H4 (cell line): ENCODE measurements at places on chromosomes 1 and 21.

GRCh38 chr1:162703708-162704107 is 71.4 kb downstream of the DDR2 start:
- DNase-seq, result no peak

GRCh38 chr1:3314491-3315381 is 139.7 kb upstream of the ARHGEF16 start:
- no peak for DNase-seq

- no peak for DNase-seq
Observed at GRCh38 chr1:24966121-24966723, 36.1 kb upstream of the RUNX3 start.

- no peak for DNase-seq
Observed at GRCh38 chr1:88221411-88221810, 462.7 kb upstream of the PKN2 start.

DNA sequence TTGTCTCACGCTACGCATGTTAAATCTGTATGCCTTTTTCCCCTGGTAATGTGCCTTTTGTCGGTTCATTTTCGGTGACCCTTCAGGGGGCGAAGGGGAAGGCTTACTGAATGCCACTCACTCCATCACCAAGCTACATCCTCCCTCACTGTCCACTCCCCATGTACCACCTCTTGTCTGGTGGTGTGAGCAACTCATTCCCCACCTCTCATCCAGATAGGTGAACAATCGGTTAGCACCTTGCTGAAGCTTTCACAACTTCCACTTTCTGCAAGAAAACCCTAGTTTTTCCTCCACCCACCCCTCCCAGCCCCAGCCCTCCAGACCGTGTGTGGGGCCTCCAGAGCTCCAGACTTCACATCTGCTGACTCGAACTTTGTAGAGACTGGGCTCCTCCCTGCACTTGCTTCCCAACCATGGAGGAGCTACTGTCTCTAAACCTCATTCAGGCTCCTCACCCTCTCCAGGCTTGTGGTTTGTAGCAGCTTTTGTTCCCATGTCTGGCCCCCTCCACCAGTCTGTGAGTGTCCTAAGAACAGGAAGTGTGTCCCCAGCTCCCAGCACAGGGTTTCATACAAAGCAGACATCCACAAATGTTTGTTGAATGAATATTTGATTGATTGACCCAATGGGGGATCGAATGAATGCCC is 48.4 kb upstream of the RUNX3 start:
- no peak for DNase-seq

DNA sequence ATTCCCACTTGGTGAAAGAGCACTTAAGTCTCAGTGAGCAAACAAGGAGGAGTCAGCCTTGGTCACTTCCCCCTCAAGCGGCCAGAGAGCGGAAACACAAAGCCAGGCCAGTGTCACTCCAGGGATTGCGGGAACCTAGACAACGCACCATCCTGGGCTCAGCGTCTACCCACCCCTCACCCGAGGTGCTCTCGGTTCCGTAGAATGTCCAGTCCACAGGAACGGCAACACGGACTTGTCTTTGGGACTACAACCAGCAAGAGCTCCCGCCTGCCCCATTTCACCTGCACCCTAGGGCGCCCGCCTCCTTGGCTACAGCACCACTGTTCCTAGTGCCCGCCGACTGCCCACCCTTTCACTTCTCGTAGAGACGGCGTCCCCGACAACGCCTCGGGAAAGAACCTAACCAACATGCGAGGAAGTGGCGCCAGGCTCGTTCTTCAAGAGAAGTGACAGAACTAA is 509 bp downstream of the GDAP2 start:
- peak; percentile 62 for DNase-seq

DNA sequence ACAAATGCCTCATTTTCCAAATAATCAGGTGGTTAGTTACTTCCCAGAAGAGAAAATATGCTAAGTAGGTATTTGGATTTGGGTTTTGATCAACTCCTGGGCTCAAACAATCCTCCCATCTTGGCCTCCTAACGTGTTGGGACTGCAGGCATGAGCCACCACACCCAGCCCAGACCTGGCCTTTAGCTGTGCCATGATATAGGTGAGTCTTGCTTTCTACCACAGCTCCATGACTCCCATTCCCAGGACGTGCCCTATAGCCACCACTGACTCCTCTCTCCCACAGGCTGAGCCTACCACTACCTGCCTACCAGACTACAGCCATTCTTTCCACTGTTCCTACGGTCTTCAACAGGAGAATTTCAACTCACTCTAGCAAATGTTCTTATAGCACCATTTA is 1.8 kb upstream of the SLC1A7 start:
- DNase-seq, result no peak

GRCh38 chr1:220121791-220122530 is 28.0 kb downstream of the IARS2 start:
- DNase-seq, result no peak

- no peak for DNase-seq
Observed at GRCh38 chr1:193919827-193920226, 733.4 kb upstream of the B3GALT2 start.

DNA sequence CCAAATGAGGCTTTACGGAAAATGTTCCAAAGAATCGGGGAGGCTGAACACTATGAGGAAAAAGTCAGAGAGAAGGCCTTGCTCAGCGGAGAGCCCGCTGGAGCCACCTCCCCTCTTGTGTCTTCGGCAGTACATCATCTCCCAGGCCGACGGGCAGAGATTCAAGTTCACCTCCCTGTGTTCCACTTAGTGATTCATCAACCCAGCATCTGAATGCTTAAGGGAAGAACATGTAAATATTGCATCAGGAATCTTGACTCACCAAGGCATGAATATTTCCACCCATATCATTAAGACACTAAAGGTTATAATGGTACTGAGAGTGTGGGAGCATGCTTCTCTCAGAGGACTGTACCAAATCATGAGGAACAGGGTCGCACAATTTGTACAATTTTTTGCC is 172.5 kb downstream of the ST6GALNAC5 start:
- DNase-seq, result peak; percentile 82

- no peak for DNase-seq
Observed at GRCh38 chr1:25198663-25199252, 33.5 kb downstream of the SYF2 start.

- DNase-seq, result no peak
Observed at GRCh38 chr1:32618673-32619221, 31.6 kb downstream of the ZBTB8OS start.

GRCh38 chr1:117318426-117318825 is 48.8 kb upstream of the MAN1A2 start:
- DNase-seq, result no peak

DNA sequence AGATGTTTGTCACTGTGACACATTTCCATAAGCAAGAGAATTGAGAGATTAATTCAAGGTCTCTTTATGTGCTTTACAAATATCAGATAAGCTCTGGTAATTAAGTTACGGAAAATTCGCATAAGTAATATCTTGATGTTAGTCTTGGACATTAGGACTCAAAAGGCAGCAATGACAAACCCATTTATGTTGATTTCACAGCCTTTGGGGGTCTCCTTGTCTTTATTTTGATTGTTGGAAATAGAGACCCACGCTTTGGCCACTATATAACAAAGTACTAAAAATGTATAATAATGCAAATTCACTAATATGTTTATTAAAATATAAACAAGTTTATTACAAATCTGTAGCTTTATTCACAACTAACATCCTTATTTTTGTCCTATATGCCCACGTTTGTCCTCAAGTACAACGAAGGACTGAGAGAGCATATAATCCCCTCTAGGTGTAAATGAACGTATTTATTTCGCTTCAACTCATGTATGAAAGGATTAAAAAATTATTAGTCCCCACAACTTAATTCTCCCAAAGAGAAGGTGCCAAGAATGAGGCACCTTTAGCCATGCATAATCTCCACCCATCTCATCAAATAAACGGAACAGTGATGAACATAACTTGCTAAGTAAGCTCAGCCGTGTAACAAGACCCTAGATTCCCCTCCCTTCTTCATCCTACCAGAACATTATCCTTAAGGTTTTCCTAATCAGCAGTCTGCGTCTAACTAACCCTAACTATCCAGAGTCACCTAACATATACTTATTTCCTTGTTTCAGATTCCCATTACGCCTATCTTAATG is 1.6 kb upstream of the LAMC1 start:
- DNase-seq, result no peak

DNA sequence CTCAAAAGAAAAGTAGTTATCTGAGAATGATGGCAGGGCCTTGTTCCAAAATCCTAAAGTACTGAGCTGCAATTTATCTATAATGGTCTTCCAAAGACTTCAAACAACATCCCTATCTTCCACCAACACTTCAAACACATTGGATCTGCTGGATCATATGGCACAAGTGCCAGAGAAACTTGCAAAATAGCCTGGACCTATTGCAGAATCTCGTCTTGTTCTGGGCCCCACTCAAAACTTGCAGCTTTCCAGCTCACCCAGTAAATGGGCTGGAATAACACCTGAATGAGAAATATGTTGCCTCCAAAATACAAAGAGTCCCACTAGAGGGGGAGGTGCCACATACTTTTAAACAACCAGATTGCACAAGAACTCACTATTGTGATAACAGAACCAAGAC is 44.0 kb upstream of the PKN2 start:
- DNase-seq, result no peak

DNA sequence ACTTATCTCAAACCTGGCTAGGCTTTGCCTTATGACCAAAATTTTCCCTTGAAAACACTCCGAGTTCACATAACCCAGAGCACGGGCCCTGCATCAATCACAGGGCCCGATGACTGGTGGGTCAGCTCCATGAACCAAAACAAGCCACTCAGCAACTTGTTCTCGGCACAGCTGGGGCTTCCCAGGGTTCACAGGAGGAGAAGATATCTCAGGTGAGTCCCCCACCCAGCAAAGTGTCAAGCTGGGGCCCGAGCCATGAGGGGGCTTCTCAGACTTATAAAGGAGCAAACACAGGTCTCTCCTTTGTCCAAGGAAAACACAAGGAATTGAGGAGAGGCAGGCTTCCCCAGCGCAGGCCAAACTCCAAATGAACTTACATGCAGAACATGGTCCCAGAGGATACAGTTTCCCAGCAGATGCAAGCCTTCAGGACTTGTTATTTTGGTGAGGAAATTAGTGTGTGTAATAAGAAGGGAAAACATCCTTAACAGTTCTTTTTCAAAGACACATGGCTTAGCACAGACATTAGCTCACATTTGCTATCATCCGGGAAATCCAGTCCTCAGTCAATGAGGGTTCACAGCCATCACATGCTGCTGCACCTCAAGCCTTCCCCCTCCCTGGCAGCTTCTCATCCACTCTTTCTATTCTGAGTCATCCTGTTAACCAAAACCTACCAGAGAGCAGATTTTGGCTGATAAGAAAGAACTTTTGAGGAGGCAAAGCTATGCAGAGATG is 98.1 kb upstream of the NFIA start:
- no peak for DNase-seq

GRCh38 chr1:8412183-8412831 is 94.4 kb downstream of the SLC45A1 start:
- peak; percentile 27 for DNase-seq
